Activated CD8-positive, alpha-beta T cell treated with anti-CD3 and anti-CD28 coated beads, Interleukin-2, amount 10 ng/mL, durations not matched to agents 7 days and 5 days (primary cell): ENCODE measurements at places on chromosomes 6 and 20. TPM values are rescaled to one million over a fixed set of nuclear protein-coding genes. Genes with fewer than 3 reads are reported as not detected.

CALHM6 gene
- 19.3 TPM for total RNA-seq

TNF gene
- total RNA-seq = 53.4 TPM

MEI4 gene
- not detected for total RNA-seq

TMEM244 gene
- not detected for total RNA-seq

SGK2 gene
- total RNA-seq = 0.10 TPM

TNXB gene
- total RNA-seq = 4.8 TPM

LY6G5B gene
- 22.6 TPM for total RNA-seq

FYN gene
- total RNA-seq = 154 TPM

KCNK15 gene
- not detected for total RNA-seq

SEC63 gene
- 72.6 TPM for total RNA-seq

DEFB132 gene
- total RNA-seq = not detected

NOTCH4 gene
- 0.44 TPM for total RNA-seq

COL20A1 gene
- not detected for total RNA-seq

OPRM1 gene
- total RNA-seq = not detected

PPP1R3D gene
- total RNA-seq = 6.7 TPM

BTN1A1 gene
- not detected for total RNA-seq

PPP1R16B gene
- total RNA-seq = 65.1 TPM

TUBB2B gene
- total RNA-seq = not detected

NRN1 gene
- total RNA-seq = 15.3 TPM

CST2 gene
- not detected for total RNA-seq

SPTLC3 gene
- 0.05 TPM for total RNA-seq

HLA-DRB5 gene
- total RNA-seq = 15.0 TPM

SLC22A16 gene
- total RNA-seq = not detected

CRISP3 gene
- total RNA-seq = not detected

SPAG4 gene
- 5.0 TPM for total RNA-seq

RSPO3 gene
- total RNA-seq = not detected

ADA gene
- 112 TPM for total RNA-seq

MTFR2 gene
- total RNA-seq = 27.9 TPM

SLC52A3 gene
- not detected for total RNA-seq

UBD gene
- total RNA-seq = not detected

POPDC3 gene
- total RNA-seq = not detected

TFAP2C gene
- total RNA-seq = not detected

HDGFL1 gene
- total RNA-seq = not detected

TMEM63B gene
- 15.5 TPM for total RNA-seq

DEFB124 gene
- total RNA-seq = not detected

TREM2 gene
- not detected for total RNA-seq

SIRPG gene
- 112 TPM for total RNA-seq

ZNF311 gene
- 0.40 TPM for total RNA-seq

NCOA5 gene
- total RNA-seq = 30.3 TPM

C6orf58 gene
- not detected for total RNA-seq

MCCD1 gene
- total RNA-seq = not detected

CTCFL gene
- total RNA-seq = not detected

TP53TG5 gene
- not detected for total RNA-seq

ZBP1 gene
- 11.7 TPM for total RNA-seq

DLL1 gene
- total RNA-seq = 12.3 TPM

SCRT2 gene
- total RNA-seq = not detected

CAPN11 gene
- total RNA-seq = 0.70 TPM

ADGB gene
- not detected for total RNA-seq

ZNF217 gene
- 113 TPM for total RNA-seq

BCAS4 gene
- total RNA-seq = 29.3 TPM

MPIG6B gene
- total RNA-seq = 0.71 TPM

ZBTB2 gene
- 24.0 TPM for total RNA-seq

FRS3 gene
- 7.0 TPM for total RNA-seq
